GM03348 (cell line): ENCODE measurements at places on chromosomes 6 and 20.

DNA sequence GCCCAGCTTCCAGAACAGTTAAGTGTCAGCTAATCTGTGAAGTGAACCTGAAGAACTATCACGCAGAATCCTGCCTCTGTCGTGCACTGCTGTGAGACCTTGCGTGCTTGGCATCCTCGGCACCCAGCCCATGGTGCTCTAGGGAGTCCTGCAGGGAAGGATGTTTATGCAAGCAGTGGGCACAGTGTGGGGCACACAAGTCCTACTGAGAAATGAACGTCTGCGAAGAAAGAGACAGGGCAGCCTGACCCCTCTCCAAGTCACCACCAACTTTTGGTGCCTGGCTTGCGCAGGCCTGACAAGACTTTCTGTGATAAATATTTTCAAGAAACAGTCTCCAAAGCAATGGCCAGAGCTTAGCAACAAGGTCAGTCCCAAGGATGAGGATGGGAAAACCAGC, 68.0 kb downstream of the MYH7B start:
- no peak for DNase-seq

GRCh38 chr20:23629017-23629541, 8.7 kb downstream of the CST3 start:
- no peak for DNase-seq

DNA sequence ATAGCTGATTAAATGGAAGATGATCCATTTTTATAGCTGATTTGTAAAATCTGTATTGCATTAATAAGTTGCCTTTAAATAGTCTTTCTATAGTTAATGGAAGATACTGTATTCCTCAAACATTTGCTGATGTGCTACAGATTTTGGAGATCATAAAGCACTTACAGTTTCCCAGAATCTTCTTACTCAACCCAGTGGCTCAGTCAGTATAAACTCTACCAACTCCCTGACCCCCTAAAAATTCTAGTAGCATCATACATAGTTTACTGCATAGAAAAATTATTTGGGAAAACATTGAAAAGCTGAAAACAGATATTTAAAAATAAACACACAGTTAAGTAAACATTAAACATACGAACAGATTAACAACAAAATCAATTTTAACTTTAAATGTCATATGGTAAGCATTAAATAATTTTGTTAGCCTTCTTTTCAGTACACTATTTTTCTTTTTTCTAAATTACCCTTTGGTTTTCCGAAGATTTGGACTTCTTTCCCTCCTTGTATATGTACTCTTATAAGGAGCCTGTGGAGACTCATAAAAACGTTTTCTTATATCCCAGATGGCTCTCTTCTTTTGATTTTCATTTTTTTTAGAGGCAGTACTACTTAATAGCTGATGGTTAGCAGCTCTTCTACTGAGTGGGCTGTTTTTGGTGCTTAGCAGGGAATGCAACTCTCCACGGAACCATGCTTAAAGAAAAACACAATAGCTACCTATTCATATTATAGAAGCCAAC, 62.7 kb upstream of the BMP5 start:
- no peak for DNase-seq

DNA sequence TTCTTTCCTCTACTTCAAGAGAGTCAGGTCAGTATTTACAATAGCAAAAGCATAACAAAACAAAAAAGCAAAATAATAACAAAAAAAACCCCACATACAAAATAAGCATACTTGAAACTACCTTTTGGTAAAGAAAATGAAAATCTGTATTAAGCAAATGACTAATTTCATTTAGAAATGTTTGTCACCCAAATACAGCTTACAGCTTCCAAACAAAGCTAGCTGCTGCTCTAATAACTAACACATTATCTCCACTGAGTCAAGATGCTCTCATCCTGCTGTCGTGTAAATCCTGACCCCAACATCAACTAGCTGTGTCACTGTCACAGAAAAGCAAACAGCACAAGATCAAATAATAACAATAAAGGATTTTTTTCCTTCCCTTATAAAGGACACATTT, 21.7 kb downstream of the MAP7 start:
- DNase-seq = no peak

DNA sequence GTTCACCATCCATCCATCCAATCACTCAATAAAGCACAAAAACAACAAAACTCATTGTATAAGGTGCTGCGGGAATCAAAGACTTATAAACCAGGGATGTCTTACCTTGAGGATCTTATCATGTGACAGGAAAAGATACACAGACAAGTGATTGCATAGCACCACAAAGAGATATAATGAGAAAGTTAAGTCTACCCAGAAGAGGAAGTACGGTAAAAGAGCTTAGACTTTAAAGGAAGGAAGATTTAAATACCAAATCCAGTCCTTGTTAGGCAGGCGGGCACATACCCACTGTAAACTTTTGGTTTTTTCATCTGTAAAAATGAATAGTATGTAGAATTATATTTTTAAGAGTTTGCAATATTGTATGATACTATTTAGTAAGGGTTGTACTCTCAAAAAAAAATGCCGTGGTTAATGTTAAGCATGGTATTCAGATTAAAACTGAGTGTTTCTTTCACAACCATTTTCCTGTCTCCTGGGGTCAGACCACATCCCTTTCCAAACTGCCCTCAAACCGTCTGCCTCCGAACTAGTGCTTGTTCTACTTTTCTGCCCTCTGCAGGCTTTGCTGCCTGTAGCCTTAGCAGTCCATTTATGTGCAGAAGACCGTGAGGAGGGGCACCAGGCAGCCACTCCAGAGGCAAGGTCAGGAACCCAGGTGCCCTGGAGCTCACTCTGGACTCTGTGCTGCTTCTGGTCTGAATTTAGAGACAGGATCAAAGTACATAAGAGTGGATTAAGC, 179.5 kb upstream of the SYNDIG1 start:
- DNase-seq = no peak

GRCh38 chr6:119077391-119077642, 1.1 kb downstream of the FAM184A start:
- DNase-seq = no peak

GRCh38 chr6:131949620-131949908, 1.6 kb downstream of the CCN2 start:
- DNase-seq = no peak

DNA sequence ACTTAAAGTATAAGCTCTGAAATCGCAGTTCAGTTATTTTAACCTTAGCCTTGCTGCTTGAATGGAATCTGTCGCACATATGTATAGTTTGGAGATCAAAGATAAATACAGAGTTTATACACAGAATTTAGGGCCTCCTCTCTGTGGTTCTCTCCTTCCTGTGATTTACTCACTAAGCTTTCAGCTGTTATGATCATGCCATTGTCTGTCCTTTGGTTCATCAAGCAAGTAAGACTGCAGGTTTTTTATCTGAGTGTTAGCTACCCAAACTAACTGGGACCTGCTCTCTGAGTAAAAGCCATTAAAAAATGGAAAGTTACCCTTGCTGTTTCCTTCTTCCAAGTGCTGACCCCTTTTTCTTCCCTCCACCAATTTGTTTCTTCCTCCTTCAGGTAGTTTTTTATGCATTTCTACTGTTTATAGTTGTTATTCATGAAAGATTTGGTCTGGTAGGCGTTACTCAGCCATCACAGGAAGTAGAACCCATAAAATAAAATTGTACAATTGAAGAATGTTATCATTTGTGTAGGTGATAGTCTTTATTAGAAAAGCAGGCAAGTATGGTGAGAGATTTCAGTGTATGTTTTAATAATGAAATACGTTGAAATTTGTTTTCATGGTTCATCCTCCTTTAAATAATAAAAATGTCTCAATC, 33.7 kb upstream of the SUMO4 start:
- DNase-seq = no peak
